ENCODE measurements at places on chromosomes 7 and 10. TPM values are rescaled to one million over a fixed set of nuclear protein-coding genes. Genes with fewer than 3 reads are reported as not detected.

ZNF775 gene
- total RNA-seq: 7.5 TPM

C10orf105 gene
- total RNA-seq: under 0.01 TPM

SLC13A4 gene
- under 0.01 TPM for total RNA-seq

MACROH2A2 gene
- 3.9 TPM for total RNA-seq

NKX2-3 gene
- total RNA-seq: not detected

CRPPA gene
- total RNA-seq: 1.3 TPM

Measured in uterine smooth muscle cell (primary cell).